Ascending aorta (tissue), 2 donors: ENCODE measurements at places on chromosomes 16 and 17. TPM values are rescaled to one million over a fixed set of nuclear protein-coding genes. Genes with fewer than 3 reads are reported as not detected.

Gene RASD1
- 293 TPM for total RNA-seq

Gene SMIM36
- total RNA-seq, result not detected

Gene RNF43
- 0.53 TPM for total RNA-seq

GRCh38 chr16:10154389-10154788 is 27.8 kb downstream of the GRIN2A start:
- H3K36me3 ChIP-seq, result no peaks in the 10 kb centered on the region
- H3K4me1 ChIP-seq, result peaks cover 2% of the 10 kb centered on the region
- no peak overlapping the region for H3K4me3 ChIP-seq
- DNase-seq, result no peak
- H3K27ac ChIP-seq, result no peak overlapping the region
- no peaks in the 10 kb centered on the region for H3K27me3 ChIP-seq

DNA sequence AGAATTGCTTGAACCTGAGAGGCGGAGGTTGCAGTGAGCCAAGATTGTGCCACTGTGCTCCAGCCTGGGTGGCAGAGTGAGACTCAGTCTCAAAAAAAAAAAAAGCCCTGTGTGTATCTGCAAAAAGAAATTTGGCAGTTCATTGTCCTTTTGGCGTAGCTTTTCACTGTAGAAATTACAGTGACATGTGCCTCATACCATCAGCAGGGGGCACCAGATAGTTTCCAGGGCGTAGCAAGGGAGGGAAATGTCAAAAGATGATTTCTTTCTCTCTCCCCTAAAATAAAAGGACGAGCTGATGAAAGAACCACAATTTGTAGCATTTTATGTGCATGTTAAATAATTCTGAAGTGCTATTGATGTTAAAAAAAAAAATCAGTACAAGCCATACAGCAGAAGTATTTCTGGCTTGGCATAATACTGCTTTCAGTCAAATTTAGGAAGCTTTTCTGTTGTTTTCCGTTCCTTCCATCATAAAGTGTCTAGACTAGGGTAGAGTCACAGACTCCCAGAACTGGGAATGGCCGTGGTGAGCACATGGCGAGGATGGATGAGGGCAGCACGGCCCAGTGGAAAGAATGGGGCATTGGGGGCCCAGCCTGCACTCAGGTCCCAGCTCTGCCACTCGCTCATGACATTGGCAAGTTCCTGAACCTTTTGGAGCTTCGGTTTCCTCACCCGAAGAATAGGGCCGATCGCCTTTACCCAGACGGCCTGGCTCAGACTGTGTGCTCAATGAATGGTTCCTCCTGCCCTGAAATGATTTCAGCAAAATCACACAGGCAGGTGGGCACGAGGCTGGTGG is 59.8 kb upstream of the RPH3AL start:
- H3K4me3 ChIP-seq, result no peak overlapping the region
- no peak for DNase-seq
- H3K36me3 ChIP-seq, result no peaks in the 10 kb centered on the region
- peaks cover 3% of the 10 kb centered on the region for H3K4me1 ChIP-seq

DNA sequence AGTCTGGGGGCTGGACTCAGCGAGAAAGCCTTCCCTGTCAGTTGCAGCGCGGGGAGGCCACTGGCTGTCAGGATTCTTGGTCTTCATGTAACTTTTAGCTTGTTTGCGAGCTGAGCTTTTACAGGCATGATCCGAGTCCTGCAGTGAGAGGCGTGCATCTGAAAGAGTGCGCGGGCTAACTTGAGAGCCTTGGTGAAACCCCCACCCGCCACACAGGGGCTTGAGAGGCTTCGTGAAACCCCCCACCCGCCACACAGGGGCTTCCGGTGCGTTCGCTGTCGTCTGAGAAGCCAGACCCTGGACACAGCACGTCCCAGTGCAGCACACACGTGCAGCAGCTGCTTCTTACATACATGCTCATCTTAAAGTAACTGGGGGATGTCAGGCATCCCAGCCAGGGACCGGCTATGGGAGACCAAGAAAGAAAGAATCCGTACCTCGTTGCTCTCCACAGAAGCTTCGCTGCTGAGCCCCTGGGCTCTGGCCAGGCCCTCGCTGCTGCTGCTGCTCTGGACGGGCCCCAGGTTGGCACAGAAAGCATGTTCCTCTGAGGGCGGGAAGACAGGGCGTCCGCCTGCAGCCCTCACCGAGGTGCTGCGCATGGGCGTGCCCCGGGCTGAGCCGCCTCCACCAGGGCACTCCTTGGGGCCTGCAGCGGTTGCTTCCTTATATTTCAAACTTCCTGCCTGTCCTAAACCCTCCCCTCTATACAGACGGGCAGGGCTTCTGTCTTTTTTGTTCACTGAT is 7.8 kb downstream of the NUDT16L1 start:
- peaks cover 74% of the 10 kb centered on the region for H3K36me3 ChIP-seq
- H3K4me3 ChIP-seq, result no peak overlapping the region
- no peaks in the 10 kb centered on the region for H3K4me1 ChIP-seq
- no peak overlapping the region for H3K27ac ChIP-seq
- no peak for DNase-seq
- H3K27me3 ChIP-seq, result no peaks in the 10 kb centered on the region

DNA sequence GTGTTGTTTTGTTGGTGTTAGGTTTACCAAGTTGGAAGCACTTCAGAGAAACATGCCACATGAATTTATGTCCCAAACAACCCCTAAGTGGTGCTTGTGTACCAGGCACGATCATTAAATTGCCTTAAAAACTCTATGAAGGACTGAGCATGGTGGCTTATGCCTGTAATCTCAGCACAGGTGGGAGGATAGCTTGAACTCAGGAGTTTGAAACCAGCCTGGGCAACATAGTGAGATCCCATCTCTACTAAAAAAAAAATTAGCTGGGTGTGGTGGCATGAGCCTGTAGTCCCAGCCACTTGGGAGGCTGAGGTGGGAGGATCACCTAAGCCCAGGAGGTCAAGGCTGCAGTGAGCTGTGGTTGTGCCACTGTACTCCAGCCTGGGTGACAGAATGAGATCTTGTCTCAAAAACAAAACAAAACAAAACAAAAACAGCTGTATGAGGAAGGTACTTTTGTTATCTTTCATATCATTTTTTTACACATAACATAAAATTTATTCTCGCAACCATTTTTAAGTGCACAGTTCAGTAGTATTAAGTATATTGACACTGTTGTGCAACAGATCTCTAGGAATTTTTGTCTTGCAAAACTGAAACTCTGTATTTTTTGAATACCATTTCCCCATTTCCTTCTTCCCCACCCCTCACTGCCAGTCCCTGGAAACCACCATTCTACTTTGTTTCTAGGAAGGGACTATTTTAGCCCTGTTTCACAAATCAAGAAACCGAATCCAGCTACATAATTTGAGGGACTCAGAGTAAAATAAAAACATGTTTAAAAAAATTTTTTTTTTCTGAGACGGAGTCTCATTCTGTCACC is 14.3 kb upstream of the RBBP6 start:
- H3K4me3 ChIP-seq, result no peak overlapping the region
- H3K36me3 ChIP-seq, result no peaks in the 10 kb centered on the region
- DNase-seq, result no peak

GRCh38 chr17:34647511-34647910 is 68.1 kb downstream of the TMEM132E start:
- H3K27me3 ChIP-seq, result no peaks in the 10 kb centered on the region
- H3K4me3 ChIP-seq, result no peak overlapping the region
- no peaks in the 10 kb centered on the region for H3K36me3 ChIP-seq
- no peak for DNase-seq

GRCh38 chr16:15041271-15042004 is 14.4 kb downstream of the NTAN1 start:
- no peak overlapping the region for H3K4me3 ChIP-seq
- H3K27me3 ChIP-seq, result no peaks in the 10 kb centered on the region
- DNase-seq, result peak; percentile 89
- H3K27ac ChIP-seq, result peak overlapping the region; percentile 20
- no peaks in the 10 kb centered on the region for H3K4me1 ChIP-seq

DNA sequence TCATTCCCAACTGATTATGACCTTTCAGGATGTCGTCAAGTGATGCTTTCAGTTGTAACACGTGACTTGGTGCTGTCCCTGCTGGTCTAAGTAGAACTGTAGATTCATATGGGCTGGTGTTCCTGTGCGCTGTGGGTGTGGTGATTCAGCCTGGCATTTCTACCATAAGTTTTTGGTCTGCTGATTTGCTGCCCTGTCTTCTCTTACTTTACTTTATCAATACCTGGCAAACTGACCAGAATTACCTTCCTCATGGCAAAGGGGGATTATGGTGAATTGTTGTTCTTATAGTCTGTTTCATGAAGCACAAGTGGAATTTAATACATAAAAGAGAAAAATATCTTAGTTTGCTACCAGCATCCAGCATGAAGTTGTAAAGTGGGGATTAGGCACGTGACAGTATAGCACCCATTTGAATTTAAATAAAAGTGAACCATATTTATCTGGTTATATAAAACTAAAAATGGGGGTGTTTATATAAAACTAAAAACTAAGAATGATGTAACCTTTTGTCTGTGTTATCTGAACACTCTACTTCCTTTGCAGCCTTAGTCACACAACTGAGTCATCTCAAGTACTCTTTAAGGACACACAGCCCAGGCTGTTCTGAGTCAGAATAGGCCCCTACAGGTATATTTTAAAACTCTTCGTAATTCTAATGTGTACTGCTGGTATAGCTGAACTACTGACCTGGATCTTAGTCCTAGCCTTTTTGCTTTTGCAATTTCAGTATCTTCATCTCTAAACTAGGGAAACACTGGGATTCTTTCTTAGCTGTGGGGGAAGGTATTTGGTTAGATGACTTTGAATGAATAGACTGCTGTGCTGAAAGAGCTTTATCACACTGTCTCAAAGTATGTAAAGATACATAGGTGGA is 28.3 kb downstream of the TTC19 start:
- H3K36me3 ChIP-seq, result peaks cover 77% of the 10 kb centered on the region
- peaks cover 7% of the 10 kb centered on the region for H3K4me1 ChIP-seq
- no peaks in the 10 kb centered on the region for H3K27me3 ChIP-seq
